ENCODE measurements at places on chromosomes 13 and 19.

- no peak for DNase-seq
These were observed 105.8 kb downstream of the GPC5 start for GRCh38 chr13:91504216-91504615.

DNA sequence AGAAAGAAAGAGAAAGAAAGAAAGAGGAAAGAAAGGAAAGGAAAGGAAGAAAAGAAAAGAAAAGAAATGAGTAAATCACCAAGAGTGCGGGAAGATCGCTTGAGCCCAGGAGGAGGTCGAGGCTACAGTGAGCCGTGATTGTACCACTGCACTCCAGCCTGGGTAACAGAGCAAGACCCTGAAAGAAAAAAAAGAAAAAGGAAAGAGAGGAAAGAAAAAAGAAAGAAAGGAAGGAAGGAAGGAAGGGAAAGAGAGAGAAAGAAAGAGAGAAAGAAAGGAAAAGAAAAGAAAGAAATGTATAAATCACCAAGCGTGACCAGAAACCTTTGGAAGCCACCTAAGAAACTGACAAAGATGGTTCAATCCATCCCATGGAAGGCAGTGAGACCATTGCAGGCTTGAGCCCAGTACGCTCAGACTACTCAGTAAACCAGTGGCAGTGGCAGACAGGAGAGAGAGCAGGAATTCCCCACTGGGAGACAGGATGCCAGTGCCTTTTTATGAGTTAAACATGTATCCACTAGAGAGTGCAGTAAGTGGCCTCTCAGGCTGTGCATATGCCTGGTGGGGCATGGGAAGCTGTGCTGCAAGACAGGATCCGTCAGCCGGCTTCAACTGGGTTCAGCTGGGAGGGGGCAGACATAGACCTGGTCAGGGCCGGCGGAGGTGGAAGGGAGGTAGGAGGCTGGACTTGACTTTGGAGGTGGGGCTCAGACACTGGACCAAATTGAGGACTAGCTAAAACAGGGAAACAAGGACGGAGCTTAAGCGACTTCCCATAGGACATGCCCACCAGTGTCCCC, 4.8 kb downstream of the GPR42 start:
- DNase-seq: no peak

DNA sequence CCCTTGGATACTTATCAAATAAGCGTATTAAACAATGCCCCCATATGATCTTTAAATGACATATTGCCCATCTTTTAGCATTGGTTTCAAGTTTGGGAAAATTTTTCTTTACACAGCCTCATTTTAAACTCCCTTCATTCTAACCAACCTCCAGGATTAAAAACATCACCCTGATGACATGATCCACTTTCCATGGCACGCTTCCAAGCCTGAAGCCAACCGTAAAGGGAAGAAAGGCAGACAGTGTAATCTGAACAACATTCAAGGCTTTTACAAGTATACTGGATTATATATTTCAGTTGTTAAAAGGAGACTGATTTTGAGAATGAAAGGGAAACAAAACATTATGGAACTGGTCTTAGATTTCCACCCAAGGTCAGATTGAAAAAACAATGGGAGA, 1721.9 kb downstream of the OLFM4 start:
- DNase-seq: no peak

DNA sequence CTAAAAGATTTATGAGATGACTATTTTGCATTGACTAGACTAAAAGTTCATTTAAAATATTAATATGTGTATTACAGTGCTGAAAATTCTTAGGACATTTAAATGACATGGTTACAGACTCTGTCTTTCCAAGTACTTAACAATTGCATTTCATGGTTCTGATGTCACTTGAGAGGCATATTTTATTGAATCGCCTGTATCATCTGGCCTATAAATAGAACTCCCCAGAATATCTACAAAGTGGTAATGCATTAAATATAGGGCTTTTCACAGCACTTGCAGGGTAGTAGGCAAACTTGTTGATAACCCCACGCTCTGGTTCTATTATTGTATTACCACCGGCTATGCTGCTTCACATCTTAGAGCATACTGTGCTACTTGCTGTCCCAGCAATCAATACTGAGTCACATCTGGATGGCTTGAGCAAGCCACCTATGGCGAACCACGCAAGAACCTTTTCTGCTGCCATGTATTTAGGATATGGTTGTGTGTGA, 400.6 kb downstream of the HS6ST3 start:
- DNase-seq: no peak

DNA sequence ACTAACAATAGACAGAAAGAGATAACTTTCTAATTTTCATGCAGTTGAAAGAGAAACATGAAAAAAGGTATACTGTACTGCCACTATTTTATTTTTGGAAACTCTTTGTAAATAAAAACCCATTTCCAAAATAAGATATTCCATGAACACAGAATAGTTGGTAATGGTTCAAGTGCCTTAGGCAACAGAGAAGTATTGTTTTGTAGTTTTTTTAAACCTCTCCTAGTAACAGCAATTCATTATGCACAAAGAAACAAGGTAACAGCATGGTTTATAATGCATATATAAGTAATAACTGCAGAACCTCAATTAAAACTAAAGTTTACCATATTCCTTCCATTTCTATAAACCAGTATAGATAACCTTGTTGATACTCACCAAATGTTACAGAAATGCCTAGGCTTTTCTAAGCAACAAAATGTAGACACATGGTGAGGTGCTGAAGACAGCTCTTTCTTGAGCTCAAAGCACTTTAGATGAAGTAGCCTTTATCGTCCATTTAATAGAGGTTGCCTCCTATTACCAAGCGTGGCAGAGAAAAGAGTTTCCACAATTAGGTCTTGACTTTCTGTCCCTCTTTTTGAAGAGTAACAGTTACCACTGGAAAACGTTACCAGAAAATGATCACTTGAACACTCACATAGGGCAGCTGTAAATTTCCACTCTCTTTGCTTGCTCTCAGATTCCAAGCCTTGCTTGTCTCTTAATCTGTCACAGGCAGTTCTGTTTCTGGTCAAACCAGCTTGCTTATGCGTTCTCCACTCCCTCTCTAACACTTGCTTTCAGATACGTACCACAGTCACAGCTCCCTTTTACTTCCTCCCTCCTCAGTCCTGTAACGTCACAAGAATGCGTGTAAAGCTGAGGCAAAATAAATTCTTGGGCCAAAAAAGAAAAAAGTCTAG, 42.9 kb downstream of the CAB39L start:
- DNase-seq: no peak

DNA sequence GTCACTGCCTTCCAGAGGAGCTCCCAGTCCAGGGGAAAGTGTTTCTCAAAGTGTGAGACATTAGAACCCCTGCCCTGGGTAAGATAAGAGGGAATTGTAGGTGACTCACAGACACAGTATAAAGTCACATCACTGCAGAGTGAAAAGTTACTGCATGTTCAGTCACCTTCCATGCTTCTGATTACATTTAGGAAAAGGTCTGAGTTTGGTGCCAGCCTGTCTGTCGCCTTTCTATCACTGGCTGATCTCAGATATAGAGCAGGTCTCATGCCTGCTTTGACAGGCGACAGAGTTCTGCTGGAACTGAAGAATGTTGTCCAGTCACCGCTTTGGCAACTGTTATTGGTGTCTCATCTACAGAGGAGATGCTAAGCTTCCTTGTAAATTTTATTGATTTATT, 1078.6 kb downstream of the UQCRFS1 start:
- no peak for DNase-seq

- no peak for DNase-seq
These were observed 173.7 kb downstream of the TBC1D4 start for GRCh38 chr13:75308222-75308621.

DNA sequence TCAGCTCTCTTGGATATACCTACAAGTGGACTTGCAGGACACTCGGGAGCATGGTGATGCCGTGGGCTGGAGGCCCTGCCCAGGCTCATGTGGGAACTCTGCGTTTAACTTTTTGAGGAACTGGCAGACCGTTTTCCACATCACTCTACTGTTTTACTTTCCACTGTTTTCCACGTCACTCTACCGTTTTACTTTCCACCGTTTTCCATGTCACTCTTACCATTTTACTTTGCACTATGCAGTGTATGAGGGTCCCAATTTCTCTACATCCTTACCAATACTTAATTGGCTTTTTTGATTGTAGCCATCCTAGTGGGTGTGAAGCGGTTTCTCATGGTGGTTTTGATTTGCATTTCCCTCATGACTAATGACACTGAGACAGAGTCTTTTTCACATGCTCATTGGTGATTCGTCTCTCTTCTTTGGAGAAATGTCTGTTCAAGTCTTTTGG, 40.5 kb downstream of the GATAD2A start:
- DNase-seq: no peak

- no peak for DNase-seq
These were observed 274.6 kb downstream of the ITGBL1 start for GRCh38 chr13:101727118-101727517.

- no peak for DNase-seq
These were observed 590.8 kb downstream of the LMO7 start for GRCh38 chr13:76226941-76227340.

GRCh38 chr13:79794931-79795330, 314.0 kb downstream of the NDFIP2 start:
- DNase-seq: no peak

DNA sequence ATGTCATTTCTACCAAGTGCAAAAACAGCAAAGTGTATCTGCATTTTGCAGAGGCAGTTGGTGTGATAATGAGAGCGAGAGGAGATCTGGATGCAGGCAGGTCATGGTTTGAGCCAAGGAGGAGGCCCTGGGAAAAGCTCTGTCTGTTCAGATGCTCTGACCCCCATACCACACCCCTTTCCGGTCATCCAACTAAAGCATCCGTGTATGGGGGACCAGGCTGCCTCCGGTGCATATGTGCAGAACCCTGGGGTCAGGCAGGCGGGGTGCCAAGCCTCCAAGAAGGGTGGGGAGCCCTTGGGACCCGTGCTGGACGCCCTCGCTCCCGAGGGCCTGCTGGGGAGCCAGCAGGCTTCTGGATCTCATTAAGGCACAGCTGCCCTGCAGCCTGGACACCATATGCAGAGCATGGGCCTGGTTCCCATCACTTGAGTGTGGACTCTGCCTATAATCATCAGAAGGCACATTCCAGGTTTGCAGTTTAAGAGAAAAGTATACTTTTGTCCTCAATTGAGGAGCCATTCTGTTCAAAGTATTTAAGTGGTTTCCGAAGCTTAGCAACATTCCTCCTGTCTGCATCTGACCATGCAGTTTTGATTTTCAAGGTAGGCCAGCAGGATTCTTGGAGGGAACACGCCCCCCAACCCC, 56.1 kb downstream of the ALOX5AP start:
- no peak for DNase-seq

DNA sequence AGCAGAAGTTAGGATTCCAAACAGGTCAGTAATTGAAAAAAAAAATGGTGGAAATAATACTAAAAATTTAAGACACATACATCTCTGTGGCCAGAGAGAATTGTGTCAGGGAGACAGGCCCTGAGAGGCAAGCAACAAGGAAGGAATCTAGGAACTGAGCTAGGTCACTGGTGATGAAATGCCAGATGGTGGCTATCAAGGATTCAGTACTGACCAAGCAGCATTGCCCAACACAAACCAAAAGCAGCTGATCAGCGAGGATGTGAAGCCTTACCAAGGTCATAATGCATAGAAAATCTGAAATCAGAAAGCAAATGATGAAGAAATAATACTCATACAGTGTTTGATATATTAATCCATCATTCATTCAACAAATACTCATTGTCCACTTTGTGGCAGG, 905.0 kb downstream of the GPC5 start:
- no peak for DNase-seq

DNA sequence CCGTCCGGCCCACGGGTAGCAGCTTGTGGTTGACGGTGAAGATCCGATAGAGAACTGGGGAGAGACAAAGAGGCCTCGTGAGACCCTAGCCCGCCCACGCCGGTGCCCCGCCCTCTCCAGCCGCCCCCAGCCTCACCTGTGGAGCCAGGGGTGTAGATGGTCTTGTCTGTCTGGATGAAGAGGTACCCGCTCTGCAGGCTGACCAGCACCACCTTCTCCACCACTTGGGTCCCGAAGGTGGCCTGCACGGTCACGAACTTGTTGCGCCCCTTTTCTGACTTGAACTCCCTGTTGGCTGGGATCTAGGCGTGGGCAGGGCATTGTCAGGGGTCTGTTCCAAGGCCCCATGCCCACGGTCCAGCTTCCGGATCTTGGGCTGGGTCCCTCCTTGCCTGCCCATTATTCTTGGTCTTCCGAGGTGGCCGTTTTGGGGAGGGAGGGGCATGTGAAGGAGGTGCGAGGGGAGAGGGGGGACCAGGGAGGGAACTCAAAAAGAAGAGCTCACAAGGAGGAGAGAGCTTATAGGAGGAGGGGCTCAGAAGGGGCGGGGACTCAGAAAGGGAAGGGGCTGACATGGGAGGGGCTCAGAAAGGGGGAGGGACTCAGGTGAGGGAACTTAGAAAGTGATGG, 2.2 kb downstream of the C3 start:
- no peak for DNase-seq

GRCh38 chr19:45446295-45446694, 21.5 kb upstream of the FOSB start:
- no peak for DNase-seq

DNA sequence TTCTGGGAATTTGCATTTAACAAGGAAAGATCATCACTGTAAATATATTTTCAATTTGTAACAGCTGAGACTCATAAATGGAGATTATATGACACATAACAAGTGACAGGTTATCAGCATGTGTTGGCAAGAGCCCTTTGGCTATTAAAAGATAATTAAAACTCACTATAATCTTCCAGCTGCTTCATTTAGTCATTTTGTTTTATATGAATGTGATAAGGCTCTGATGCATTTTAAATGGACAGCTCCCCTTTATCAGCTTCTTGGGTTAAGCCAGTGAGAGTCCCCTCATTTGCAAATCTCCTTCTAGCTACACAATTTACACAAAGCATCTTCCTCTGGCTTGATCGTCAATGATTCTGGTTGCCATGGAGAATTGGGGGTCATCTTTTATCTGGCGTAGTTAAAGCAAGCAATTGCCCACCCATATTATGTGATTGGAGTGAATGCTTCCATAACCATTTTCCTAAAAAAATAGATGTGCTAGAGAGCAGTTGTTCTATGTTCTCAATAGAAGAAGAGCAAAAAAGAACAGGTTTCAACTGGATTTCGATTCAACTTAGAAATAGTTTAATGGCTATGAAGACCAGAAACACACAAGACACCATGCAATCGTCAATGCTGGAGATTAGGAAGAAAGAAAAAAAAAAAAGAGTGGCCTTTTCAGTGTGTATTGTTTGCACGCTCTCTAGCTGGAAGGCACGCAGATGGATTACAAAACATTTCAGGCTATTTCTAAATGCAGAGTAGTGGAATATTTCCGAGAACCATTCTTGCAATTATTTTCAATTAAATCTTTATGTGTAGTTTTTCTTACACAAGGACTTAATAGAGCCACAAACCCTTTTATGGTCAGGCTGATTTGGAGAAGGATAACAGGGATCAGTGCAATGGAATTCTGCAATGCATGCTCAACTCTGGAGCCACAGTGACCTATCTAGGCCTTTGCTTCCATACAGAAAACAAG, 27.4 kb downstream of the STARD13 start:
- no peak for DNase-seq

- DNase-seq: no peak
These were observed 121.2 kb downstream of the PCCA start for GRCh38 chr13:100209857-100210825.

DNA sequence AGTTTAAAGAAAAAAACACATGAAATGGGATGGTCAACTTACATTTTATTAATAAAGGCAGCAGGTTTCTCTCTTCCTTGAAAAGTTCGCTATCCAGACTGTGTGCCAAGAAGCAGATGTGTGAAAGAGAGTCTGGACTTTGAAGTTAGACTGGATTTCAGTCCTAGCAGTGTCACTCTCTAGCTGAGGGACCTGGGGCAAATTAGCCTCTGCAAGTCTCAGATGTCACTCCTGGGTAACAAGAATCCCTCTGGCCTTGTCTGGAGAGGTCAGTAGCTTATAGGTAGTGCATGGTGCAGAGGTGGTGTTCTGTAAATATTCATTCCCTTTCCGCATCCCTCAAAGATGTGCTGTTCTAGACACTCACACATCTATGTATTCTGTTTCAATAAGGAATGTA, 187.6 kb upstream of the RNF113B start:
- no peak for DNase-seq
